ENCODE measurements at places on chromosomes 6 and 20. TPM values are rescaled to one million over a fixed set of nuclear protein-coding genes. Genes with fewer than 3 reads are reported as not detected.

GRCh38 chr6:112237595-112237994 lies 16.8 kb downstream of the LAMA4 start:
- DNase-seq = peak; percentile 82

GRCh38 chr6:161407581-161407980 lies 133.7 kb upstream of the AGPAT4 start:
- no peak for DNase-seq

DNA sequence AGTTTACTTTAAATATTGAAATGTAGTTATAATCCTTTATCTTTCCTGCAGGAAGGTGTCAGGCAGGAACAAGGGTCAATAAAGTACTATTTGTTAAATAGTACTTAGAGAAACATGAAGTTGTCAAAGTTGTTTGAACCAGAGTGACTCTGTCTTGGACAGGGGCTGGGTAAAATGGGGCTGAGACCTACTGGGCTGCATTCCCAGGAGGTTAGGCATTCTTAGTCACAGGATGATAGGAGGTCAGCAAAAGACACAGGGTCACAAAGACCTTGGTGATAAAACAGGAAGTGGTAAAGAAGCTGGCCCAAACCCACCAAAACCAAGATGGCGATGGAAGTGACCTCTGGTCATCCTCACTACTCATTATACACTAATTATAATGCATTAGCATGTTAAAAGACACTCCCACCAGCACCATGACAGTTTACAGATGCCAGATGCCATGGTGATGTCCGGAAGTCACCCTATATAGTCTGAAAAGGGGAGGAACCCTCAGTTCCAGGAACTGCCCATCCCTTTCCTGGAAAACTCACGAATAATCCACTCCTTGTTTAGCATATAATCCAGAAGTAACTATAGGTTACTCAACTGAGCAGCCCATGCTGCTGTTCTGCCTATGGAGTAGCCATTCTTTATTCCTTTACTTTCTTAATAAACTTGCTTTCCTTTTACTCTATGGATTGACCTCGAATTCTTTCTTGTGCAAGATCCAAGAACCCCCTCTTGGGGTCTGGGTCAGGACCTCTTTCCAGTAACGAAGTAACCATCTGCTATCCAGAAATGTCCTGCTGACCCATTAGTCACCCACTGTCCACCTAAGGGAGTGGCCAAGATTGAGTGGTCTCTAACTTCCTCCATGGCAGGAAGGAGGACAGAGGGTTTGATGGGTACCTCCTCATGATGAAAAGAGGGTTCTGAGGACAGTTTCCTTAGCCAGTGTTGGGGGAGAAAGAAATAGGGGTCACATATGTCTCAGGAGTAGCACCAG lies 19.6 kb downstream of the SLC22A2 start:
- no peak for DNase-seq

DNA sequence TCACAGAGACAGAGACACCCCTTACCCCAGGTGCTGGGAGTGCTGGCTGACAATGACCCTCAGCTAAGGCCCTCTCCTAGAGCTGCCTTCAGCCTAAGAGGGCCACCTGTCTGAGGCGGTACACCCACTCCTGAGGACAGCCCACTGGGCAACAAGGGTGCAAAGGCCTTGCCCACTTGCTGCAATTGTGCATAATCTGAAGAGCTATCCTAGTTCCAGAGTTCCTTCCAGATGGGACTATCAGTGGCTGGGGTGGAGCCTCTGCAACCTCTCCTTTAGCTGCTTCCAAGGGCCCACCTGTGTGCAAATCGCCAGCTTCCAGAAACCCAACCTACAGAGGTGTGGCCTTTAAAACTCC lies 87.5 kb downstream of the PREX1 start:
- no peak for DNase-seq

CCNC gene
- total RNA-seq = 23.4 TPM

HLA-DRB5 gene
- 56.6 TPM for total RNA-seq

KCNQ2 gene
- total RNA-seq = not detected

Measured in right cardiac atrium (tissue), 5 donors.